Neural crest cell (in vitro differentiated cells): ENCODE measurements at places on chromosomes 6 and 20. TPM values are rescaled to one million over a fixed set of nuclear protein-coding genes. Genes with fewer than 3 reads are reported as not detected.

Gene IDH3B
- 100 and 102 TPM in 2 replicates for total RNA-seq

Gene SNRPB
- total RNA-seq, result 385 and 391 TPM in 2 replicates

GRCh38 chr20:48338717-48339116 is 489.1 kb downstream of the PREX1 start:
- H3K36me3 ChIP-seq, result no peaks in the 10 kb centered on the region
- H3K27ac ChIP-seq, result no peak overlapping the region
- peaks cover 2% of the 10 kb centered on the region for H3K27me3 ChIP-seq
- no peaks in the 10 kb centered on the region for H3K4me1 ChIP-seq
- no peak overlapping the region for H3K4me3 ChIP-seq
- no peak for DNase-seq

DNA sequence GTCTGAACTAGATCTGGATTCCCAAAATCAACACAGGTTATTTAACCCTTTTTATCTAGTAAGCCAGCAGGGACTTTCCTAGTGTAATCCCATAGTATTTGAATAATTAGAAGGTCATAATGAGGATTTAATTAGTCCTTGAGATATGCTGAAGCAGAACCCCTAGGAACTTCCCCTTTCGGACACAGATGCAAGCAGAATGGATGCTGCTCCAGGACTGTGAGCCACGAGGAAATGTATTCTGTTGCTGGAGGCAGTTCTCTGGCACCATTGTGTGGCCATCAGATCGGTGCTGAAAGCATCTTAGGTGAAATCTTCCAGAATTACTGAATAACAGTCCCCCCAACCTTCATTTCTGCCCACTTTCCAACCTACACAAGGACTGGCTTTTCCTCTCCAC is 206.9 kb downstream of the TMEM242 start:
- H3K36me3 ChIP-seq, result peaks cover 12% of the 10 kb centered on the region
- H3K27me3 ChIP-seq, result no peaks in the 10 kb centered on the region
- no peak overlapping the region for H3K4me3 ChIP-seq
- peaks cover 11% of the 10 kb centered on the region for H3K4me1 ChIP-seq
- DNase-seq, result no peak
- H3K27ac ChIP-seq, result peak overlapping the region; percentile 35

DNA sequence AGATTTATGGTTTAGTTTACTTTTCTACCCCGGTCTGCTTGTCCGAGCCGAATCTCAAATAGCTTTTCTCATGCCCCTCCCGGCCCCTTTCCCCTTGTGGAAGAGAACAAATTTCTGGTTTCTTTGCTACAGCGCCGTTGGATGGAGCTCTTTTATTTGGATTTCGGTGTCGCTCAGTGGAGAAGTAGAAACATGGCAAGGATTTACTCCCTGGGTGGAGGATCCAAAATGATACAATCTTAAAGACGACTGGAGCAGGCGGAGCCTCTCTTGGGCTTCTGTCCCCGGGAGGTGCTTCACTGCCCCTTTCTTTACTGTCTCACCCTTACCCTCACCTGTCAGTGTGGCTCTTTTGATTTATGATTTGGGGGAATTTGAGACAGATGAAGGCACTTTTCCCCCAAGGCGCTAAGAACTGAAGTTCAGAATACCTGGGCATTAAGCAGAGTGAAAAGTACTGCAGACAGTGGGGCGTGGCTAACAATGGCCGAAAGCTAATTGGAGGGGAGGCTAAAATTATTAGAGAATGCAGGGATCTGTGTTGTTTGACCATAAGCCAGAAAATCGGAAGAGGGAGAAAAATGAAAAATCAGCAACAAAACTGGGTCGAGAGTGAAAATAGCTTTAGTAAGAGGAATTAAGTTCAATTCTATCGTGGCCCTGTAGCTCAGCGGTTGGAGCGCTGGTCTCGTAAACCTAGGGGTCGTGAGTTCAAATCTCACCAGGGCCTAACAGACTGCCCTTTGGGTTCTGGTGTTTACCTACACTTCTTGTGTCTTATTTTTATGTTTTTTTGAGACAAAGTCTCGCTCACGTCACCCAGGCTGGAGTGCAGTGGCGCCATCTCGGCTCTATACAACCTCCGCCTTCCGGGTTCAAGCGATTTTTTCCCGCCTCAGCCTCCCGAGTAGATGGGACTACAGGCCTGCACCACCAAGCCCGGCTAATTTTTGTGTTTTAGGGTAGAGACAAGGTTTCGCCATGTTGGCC is 145.1 kb upstream of the ZNF184 start:
- H3K27ac ChIP-seq, result no peak overlapping the region
- DNase-seq, result no peak
- peak overlapping the region; percentile 91 for H3K4me3 ChIP-seq
- peaks cover 70% of the 10 kb centered on the region for H3K27me3 ChIP-seq

DNA sequence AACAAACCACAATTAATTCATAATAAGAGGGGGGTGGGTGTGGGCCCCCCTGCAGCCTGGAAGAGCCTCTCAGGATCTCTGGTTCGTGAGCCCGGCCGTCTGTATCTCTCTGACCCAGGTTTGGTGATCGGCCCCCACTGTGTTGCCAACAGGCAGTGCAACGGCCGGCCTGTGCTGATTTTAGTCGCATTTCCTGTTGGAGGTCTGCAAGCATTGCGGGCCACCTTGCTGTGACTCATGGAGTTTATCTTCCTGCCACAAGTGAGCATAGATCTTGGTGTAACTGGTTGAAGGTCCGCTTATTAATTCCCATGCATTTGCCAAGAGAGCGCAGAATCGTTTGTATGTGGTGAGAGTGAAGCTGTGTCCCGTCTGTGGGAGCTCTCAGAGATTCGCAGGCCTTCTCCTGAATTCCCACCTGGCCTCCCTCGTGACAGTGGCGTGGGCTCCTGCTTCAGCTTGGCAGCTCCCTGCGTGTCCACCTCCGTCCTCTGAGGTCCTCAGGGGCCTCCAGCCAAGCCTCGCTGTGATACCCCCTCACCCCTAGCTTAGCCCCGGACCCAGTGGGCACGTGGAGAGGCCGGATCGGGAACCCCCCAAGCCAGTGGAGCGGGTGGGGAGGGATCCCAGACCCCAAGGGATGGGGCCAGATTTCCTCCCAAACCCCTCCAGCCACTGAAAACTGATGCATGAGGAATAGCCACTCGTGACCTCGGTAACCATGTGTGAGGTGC is 269.8 kb downstream of the CDH4 start:
- DNase-seq, result no peak
- peaks cover 5% of the 10 kb centered on the region for H3K36me3 ChIP-seq
- H3K4me3 ChIP-seq, result no peak overlapping the region
- no peak overlapping the region for H3K27ac ChIP-seq
- H3K4me1 ChIP-seq, result peaks cover 15% of the 10 kb centered on the region

GRCh38 chr6:151069641-151070040 is 170.1 kb upstream of the AKAP12 start:
- no peak overlapping the region for H3K27ac ChIP-seq
- H3K4me1 ChIP-seq, result peaks cover 30% of the 10 kb centered on the region
- H3K27me3 ChIP-seq, result no peaks in the 10 kb centered on the region

GRCh38 chr6:28693033-28693750 is 167.5 kb downstream of the GPX5 start:
- H3K27me3 ChIP-seq, result peaks cover 59% of the 10 kb centered on the region
- no peaks in the 10 kb centered on the region for H3K36me3 ChIP-seq
- no peak overlapping the region for H3K27ac ChIP-seq
- no peak overlapping the region for H3K4me3 ChIP-seq

DNA sequence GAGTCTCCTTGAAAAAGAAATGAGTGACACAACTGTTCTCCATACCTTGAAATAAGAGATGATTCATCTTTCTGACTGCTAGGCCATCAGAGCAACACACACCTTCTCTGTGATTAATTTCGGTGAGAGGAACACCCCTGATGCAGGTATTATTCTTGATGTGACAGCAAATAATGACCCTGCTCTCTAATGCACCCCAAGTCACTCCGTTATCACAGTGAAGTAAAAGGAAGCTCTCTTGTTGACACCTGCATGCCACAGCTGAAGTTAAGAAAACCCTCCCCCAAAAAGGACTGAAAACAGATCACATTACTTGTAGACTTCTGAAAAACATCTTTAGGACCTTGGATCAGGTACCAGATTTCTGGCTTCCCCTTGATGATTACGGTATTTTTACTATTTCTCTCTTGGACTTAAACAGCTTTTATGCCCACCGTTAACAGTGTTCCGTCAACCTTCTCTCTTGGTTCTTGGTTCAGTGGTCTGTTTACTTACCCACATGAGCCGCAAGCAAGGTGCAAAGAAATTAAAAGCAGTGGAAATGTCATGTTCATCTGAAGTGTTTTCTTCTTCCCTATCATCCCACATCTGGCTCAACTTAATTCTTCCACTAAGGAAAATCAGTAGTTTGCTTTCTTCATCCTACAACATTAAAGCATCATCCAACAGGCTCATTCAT is 249.7 kb downstream of the GMPR start:
- no peak overlapping the region for H3K27ac ChIP-seq
- no peaks in the 10 kb centered on the region for H3K36me3 ChIP-seq
- H3K4me1 ChIP-seq, result no peaks in the 10 kb centered on the region
- no peaks in the 10 kb centered on the region for H3K27me3 ChIP-seq
- no peak overlapping the region for H3K4me3 ChIP-seq

DNA sequence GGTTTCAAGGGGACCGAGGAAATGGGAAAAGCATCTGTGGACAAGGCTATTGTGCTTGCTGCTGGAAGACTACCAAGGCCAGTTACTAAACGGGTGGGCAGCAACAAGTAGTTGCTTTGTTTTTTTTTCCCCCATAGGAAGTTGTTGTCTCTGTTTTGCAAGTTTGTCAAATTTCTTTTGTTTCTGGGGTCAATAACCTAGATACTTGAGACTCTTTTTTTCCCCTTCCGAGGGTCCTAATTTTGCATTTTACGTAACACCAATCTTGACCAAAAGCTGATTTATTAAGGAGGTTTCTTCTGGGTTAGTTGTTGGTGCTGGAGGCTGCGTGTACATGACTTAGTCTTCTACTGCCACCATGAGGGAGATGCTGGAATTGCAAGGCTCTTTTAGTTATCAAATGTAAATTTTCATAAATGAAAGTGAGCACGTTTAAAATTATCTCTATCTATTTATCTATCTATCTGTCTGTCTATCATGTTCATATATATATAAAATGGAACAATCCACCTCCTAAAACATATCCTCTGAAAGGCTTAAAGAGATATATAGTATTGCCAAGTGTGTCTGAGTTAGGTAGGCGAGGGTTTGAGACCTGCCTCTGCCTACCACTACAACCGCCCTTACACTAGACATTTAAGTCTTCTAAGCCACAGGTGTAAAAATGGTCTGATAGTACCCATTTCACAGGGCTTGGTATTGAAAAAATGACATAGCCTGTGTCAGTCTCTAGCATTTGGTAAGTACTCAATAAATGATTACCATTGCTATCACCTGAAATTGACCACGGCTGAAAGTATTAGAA is 60.2 kb downstream of the GCLC start:
- no peak overlapping the region for H3K27ac ChIP-seq
- DNase-seq, result peak; percentile 78
- peaks cover 13% of the 10 kb centered on the region for H3K4me1 ChIP-seq
- peaks cover 25% of the 10 kb centered on the region for H3K27me3 ChIP-seq
- H3K4me3 ChIP-seq, result no peak overlapping the region

- H3K36me3 ChIP-seq, result no peaks in the 10 kb centered on the region
- no peak overlapping the region for H3K4me3 ChIP-seq
- no peaks in the 10 kb centered on the region for H3K27me3 ChIP-seq
- no peak for DNase-seq
Observed at GRCh38 chr6:140070846-140071473, 696.5 kb upstream of the CITED2 start.

- DNase-seq, result no peak
- peaks cover 25% of the 10 kb centered on the region for H3K4me1 ChIP-seq
- H3K27ac ChIP-seq, result no peak overlapping the region
- no peaks in the 10 kb centered on the region for H3K36me3 ChIP-seq
- H3K27me3 ChIP-seq, result no peaks in the 10 kb centered on the region
Observed at GRCh38 chr6:143405373-143406154, 44.9 kb downstream of the ADAT2 start.

GRCh38 chr6:12325872-12326271 is 35.7 kb downstream of the EDN1 start:
- H3K4me3 ChIP-seq, result no peak overlapping the region
- peaks cover 4% of the 10 kb centered on the region for H3K27me3 ChIP-seq
- H3K4me1 ChIP-seq, result no peaks in the 10 kb centered on the region
- no peaks in the 10 kb centered on the region for H3K36me3 ChIP-seq

- DNase-seq, result no peak
- H3K36me3 ChIP-seq, result no peaks in the 10 kb centered on the region
- H3K27ac ChIP-seq, result no peak overlapping the region
- H3K27me3 ChIP-seq, result no peaks in the 10 kb centered on the region
Observed at GRCh38 chr20:61900945-61901293, 164.8 kb downstream of the TAF4 start.

GRCh38 chr6:37763413-37763812 is 56.1 kb upstream of the ZFAND3 start:
- no peaks in the 10 kb centered on the region for H3K4me1 ChIP-seq
- peaks cover 15% of the 10 kb centered on the region for H3K27me3 ChIP-seq
- H3K36me3 ChIP-seq, result no peaks in the 10 kb centered on the region
- H3K27ac ChIP-seq, result no peak overlapping the region

GRCh38 chr6:71220466-71220865 is 68.1 kb upstream of the OGFRL1 start:
- H3K4me3 ChIP-seq, result no peak overlapping the region
- H3K36me3 ChIP-seq, result no peaks in the 10 kb centered on the region
- no peak overlapping the region for H3K27ac ChIP-seq
- no peaks in the 10 kb centered on the region for H3K27me3 ChIP-seq
- no peaks in the 10 kb centered on the region for H3K4me1 ChIP-seq

DNA sequence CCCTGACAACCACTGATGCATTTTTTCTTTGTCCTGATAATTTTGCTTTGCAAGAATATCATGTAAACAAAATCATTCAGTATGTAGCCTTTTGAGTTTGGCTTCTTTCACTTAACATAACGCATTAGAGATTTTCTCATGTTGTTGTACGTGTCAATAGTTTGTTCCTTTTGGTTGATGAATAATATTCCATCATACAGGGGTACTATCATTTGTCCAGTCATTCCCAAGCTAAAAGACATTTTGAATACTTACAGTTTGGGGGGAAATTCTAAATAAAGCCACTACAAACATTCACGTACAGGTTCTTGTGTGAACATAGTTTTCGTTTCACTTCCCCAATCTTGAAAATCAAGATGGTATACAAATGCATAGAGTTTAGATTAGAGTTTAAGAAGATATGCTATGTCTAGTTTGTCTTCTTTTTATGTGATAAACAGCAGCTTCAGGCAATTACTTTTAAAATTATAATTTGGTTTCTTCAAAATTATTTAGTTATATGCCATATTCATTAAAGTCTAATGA is 5.2 kb downstream of the HAO1 start:
- no peak overlapping the region for H3K27ac ChIP-seq
- H3K4me3 ChIP-seq, result no peak overlapping the region
- DNase-seq, result no peak
- H3K27me3 ChIP-seq, result no peaks in the 10 kb centered on the region

DNA sequence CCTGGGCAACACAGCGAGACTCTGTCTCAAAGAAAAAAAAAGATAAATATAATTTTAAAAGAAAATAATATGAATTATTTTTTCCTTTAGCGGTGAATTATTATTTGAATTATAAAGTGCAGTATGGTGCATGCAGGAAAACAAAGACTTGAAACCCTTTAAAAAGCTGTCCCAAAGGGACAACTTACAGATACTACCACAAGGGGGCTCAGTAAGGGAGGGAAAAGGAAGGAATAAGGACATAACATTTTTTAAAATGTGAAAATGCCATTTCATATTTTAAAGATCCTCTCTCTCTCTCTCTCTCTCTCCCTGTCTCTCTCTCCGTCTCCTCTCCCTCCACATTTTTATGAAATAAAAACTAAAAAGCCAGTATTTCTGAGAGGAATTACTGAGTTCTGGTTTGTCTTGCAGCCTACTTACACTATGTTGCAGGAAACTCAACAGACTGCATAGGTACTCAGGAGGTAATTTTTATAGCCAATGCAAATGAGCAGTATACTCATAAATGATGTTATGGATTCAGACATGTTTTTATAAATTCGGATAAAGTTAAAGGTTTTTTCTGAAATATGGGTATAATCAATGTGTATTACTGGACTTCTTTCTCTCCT is 455.0 kb upstream of the GJE1 start:
- H3K27ac ChIP-seq, result no peak overlapping the region
- no peaks in the 10 kb centered on the region for H3K27me3 ChIP-seq
- no peak for DNase-seq
- no peaks in the 10 kb centered on the region for H3K4me1 ChIP-seq
